Activated naive CD4-positive, alpha-beta T cell treated with anti-CD3 and anti-CD28 coated beads for 36 hours (primary cell): ENCODE measurements at places on chromosomes 11 and 22.

DNA sequence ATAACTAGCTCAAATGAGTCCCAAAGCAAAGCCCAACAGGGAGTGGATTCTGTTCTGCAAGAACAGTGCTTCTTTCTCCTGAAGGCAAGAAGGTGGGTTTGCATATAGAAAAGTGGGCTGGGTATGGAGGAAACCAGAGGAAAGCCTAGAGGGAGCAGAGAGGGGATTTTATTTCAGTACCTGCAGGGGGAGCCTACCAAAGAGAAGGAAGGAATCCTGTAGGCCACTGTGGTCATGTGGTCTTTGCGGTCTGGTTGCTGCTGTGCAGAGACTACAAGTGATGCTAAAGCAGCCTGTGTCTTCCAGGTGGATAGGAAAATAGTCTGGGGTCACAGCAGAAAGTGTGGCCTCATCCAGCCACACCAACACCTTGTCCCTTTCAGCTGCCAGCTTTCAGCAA lies 33.2 kb upstream of the ZBTB16 start:
- DNase-seq = peak; percentile 31

- DNase-seq = no peak
These were observed 196.7 kb downstream of the DSCAML1 start for GRCh38 chr11:117600234-117600783.

- DNase-seq = no peak
These were observed 405.6 kb downstream of the LRRC4C start for GRCh38 chr11:41053894-41054293.

- no peak for DNase-seq
These were observed 7.8 kb downstream of the PRG3 start for GRCh38 chr11:57373146-57373545.

GRCh38 chr11:96815236-96815635 lies 425.4 kb downstream of the JRKL start:
- DNase-seq = no peak

GRCh38 chr11:64180891-64181290 lies 5.1 kb upstream of the STIP1 start:
- no peak for DNase-seq

GRCh38 chr11:3147257-3147619 lies 17.9 kb downstream of the OSBPL5 start:
- no peak for DNase-seq

DNA sequence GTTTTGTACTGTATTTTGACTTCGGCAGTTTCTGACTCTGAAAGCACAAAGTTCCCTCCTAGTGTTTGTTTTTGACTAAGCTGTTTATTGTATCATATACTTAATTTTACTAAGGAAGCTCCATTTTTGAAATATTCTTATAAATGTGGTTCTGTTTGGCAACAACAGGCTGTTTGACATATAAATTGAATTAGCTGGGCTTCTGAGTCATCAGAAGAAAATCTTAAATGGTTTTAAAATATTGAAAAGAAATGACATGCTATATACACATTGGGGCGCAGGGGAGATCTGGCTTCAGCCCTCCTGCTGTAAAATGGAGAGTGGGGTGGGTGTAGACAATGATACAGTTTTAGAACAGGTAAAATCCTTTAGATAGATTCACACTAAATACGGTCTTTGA lies 38.6 kb downstream of the SHISA8 start:
- no peak for DNase-seq

GRCh38 chr11:102911758-102912481 lies 37.1 kb upstream of the MMP12 start:
- no peak for DNase-seq

- DNase-seq = no peak
These were observed 915 bp upstream of the SREBF2 start for GRCh38 chr22:41831828-41832552.

DNA sequence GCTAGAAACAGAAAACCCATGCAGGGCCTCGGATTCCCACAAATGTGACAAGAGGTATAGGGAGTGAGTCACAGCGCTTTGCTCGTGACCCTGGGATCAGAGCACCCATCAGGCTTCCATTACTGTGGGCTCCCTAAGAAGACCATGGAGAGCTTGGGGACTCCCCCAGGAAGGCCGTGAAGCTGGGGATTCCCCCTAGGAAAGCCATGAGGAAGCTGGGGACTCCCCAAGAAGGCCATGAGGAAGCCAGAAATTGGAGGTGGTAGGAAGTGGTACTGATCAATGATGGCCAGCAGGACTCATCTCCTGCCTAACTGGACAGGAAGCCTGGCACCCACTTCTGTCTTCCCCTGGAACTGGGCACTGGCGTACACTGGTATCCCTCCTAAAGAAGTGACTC lies 10.1 kb upstream of the DCPS start:
- DNase-seq = no peak
